ENCODE measurements at places on chromosomes 4 and X. TPM values are rescaled to one million over a fixed set of nuclear protein-coding genes. Genes with fewer than 3 reads are reported as not detected.

C4orf51 gene
- total RNA-seq = not detected

APELA gene
- not detected for total RNA-seq

MSANTD1 gene
- 0.28 TPM for total RNA-seq

ARL9 gene
- 0.28 TPM for total RNA-seq

AFM gene
- not detected for total RNA-seq

Measured in IMR-90 (cell line).